ENCODE measurements at places on chromosomes 2 and 18.

- no peak for DNase-seq
Measured at GRCh38 chr2:216925636-216926366, 65.9 kb upstream of the TNP1 start.

DNA sequence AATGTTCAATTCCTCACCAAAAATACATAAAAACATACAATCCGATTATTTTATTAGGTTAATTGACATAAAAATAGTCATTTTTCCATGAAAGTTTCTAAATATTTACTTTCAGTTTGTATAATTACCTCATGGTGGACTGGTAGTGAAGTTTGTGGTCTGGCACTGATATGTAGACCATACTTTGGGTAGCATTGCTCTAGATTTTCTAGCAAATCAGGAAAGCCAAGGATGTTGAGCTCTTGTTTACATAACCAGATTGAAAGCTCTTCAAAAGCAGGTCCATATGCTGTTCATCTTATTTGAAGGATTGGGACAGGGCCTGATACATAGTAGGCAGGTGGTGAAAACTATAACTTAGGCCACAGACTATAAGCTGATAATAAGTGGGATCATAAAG, 61.8 kb downstream of the COMMD1 start:
- DNase-seq, result no peak

DNA sequence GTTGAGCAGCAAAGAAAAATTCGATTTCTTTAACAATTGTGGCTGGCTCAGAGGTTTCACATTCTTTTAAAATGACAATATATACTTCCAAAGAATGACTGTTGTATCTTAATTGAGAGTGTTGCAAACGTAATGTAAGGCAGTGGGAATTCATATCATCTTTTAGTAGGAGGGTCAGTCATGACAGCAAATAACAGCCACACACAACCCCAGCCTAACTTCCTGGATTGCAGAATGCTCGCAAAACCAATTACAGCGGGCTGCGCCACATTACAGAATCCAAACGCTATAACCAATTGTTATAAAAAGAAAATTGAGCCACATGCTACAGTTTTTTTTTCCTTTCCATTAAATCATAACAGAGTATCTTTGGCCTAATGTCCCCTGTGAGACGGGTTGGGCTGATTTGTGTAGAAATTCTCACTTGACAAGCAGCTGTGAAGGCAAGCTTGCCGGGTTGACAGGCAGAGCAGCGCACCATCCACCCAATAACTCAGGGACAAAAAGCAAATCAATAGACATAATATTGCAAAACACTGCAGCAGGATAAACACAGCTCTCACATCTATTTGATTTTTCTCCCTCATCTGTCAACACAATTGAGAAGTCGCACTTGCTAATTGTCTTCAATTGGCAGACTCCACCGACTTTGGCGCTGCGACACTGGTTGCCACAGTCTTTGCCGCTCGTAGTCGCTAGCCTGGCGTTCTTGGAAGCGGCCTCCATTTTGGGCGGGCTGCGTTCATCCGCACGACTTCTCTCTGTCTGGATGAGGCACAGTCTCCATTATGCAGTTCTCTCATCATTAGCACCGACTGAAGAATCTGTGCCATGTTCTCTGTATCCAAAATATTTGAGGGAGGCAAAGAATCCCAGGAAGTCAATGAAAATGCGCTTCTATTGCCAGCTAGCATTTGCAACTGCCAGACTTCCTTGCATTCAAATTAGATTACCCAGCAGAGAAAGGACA, 95.0 kb upstream of the CCDC68 start:
- DNase-seq, result no peak

DNA sequence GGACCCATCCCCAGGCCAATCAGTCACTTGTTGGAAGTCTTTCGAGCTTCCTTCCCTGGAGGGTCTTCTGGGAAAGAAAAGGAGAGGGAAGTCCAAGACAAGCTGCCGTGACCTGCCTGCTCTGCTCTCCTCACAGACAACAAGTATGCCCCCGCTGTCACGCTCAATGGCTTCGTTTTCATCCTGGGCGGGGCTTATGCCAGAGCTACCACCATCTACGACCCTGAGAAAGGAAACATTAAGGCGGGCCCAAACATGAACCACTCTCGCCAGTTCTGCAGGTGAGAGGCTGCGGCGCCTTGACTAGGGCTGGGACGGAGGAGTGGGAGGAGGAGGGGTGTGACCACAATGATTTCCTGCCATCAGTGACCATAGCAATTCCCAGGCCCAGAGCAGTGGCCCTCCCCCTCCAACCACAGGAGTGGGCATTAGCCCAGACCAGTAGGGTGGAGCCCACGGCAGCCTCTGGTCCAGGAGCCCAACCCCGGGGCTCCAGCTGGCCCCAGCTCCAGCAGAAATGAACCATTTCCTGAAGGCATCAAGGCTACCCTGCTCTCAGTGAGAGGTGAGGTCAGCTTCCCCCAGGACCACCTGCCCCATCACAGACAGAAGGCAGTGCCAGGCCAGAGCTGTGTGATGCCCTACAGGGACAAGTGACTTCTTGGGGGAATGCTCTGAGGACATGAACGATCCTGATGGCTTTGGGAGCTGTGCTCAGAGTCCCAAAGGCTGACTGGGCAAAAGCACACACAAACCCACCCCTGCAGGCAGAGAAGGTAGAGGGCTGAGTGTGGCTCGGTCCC, 223.1 kb downstream of the ATAD2B start:
- DNase-seq, result no peak

GRCh38 chr2:10608273-10608672, 81.5 kb downstream of the NOL10 start:
- DNase-seq, result no peak

DNA sequence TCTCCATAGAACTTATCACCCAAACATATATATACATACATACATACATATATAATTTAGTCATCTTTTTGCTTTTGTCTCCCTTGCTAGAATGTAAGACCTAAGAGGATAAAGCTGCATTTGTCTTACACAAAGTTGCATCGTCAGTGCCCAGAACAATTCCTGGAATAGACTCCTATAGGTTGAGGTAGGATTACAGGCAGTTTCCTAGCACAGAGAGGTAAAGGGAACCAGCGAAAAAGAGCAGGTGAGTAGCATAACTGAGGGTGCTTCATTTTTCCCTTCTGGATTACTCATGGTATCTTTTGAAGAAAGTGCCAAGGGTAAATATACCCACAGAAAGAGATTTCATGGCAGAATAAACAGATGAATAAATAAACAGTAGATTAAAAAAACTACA, 68.1 kb upstream of the AMMECR1L start:
- no peak for DNase-seq

GRCh38 chr2:128625421-128625820, 306.8 kb upstream of the HS6ST1 start:
- no peak for DNase-seq

DNA sequence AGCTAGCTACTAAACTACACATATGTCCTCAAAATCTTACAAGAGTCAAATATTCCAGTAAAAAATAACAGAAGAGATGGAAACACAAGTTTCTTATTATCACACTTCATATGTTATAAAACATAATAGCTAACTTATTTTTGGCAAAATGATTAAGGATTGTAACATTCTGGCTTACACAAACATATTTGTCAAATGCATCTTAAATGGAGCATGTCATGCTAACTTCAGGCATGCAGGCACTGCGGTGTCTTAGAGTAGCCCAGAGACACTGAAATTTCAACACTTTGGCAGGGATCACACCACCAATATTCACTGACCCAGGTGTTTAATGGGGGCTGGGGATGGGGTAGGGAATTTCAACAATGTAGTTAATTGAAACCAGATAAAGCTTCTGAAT, 51.6 kb downstream of the LDAH start:
- DNase-seq, result no peak

DNA sequence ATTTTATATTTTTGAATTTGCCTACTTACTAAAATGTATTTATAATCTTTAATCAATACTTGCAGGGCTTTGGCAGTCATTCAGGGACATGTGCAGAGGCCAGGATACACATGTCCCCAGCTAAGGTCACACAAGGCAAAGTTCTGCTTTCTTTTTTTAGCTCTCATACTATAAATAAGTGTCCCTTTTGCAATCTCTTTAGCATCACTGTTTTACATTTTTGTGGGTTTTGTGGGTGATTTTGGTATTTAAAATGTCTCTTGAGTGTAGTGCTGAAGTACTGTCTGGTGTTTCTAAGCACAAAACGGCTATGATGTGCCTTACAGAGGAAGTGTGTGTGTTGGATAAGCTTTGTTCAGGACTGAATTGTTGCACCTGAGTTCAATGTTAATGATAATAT, 309.0 kb upstream of the GULP1 start:
- DNase-seq, result peak; percentile 71

- no peak for DNase-seq
Measured at GRCh38 chr2:32838418-32838817, 108.3 kb upstream of the LTBP1 start.

GRCh38 chr18:12359515-12359927, 17.5 kb downstream of the AFG3L2 start:
- no peak for DNase-seq

DNA sequence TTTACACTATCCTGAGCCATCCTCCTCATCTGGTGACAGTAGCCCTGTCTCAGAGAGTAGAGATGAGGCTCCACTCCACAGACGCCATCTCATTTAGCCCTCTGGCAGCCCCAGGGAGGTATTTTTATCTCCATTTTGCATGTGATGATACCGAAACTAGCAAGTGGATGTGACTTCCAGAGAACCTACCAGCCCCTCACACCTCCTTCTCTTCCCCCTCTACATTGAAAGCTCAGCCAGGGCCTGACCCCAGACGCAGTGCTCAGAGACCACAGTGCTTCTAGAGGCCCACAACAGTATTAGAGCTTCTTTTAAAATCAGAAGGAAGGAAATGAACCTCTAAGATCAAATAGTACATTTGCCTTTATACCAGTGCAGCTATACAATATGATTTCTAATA, 8.3 kb downstream of the GYPC start:
- no peak for DNase-seq

DNA sequence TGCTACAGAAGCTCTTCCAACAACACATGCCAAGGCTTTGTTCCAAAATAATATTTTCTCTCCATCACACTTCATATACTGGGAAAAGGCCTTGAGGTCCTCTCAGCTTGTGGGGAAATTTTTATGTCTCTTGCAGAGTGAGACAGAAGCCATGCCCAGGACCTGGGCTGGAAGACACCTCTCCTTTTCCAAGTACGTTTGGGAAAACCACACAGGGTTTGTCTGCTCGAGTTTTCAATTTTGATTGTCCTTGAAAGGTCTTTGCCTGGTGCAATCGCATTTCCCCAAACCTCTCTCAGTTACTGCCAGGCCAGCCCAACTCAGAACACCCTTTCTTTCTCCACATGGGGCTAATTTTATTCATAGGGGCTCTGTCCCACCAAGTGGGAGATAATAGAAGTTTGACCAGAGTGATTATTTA, 272.2 kb downstream of the OSR1 start:
- DNase-seq, result no peak

- DNase-seq, result no peak
Measured at GRCh38 chr2:178320011-178320585, 125.8 kb downstream of the OSBPL6 start.

DNA sequence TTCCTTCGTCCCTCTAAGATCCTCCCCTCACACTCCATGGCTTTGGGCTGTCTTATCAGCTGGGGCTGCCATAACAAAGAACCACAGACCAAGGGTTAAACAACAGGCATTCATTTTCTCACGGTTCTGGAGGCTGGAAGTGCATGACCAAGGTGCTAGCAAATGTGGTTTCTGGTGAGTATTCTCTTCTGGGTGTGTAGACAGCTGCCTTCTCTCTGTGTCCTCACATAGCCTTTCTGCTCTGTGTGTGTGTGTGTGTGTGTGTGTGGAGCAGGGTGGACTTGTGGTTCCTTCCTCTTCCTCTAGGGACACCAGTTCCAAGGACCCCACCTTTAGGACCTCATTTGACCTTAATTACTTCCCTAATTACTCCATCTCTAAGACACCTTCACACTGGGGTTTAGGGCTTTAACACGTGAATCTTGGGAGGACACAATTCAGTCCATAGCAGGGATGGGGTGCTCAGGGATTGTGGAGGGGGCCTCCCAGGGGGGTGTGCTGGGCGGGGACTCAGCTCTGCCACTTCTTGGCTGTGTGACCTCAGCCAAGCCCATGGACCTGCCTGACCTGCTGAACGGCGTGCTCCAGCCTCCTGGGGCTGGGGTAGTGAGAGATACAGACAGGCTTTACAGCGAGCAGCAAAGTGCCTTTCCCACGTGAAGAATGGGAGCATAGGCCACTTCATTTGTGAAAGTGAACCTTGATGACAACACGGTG, 38.0 kb downstream of the ACKR3 start:
- no peak for DNase-seq

DNA sequence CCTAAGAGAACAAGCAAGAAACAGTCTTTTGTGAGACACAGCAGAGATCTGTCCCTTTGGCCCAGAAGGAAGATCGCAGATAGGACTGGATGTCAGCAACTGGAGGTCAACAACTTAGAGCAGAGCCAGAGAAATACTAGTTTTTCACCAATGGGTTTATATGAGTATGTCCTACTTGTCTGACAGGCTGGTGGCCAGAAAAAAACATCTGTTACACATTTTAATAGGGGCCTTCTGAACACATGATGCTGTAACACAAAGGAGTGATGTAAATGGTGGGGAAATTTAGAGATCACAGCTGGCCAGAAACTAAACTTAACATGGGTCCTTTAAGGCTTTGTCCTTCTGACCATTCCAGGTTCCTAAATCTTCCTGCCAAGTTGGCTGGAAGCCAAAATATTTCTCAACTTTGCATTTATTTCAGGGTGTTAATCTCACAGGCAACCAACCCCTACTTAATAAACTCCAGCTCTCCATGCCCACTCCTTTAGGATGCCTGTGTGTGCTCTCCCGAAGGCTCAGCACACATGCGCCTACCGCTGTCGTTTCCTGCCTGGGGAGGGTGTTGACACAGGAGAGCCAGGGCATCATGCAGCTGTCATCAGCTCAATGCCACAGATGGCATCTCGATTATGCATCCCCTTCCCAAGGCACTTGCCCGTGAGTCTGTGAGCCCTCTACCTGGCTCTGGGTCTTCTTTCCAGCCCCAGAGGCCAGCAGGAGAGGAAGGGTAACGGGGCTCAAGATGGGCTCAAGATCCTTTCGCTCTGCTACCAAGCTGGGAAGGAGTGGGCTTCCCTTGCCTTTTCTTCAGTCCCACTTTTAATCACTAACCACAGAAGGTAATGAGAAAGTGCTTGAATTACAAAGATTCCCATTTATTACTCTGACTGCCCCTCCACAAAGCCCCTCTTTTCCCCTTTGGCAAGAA, 252.5 kb downstream of the ETAA1 start:
- DNase-seq, result no peak

DNA sequence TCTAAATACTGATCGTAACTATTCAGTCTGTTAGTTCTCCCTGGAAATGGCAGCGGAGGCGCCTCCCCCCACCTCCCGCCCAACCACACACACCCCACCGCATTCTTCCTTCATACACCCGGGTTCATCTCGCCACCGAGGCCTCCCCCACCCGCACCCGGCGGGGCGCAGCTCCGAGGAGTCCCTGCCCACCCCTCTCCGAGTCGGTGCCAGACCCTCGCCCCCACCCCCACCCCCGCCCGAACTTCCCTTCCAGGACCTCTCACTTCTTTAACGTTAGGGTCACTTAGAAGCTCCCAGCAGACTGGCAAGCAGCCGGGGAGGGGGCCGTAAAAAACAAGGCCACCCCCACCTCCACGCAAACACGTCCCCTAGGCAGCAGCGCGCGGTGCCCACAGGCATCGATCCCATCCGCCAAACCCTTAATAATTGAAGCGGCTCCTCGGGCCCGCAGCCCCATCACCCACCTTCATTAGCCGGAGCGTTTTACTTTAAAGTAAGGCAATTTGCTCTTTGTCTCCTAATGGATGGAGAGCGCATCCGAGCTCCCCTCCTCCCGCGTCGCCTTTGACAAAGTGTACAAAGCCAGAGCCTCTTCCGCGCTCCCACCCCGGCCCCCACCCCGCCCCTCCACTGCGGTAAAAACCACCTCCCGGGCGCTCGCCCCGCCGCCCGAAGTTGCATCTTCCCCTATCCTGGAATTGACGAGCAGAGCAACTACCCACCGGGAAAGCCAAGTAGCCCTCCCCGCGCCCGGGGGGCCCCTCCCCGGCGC, 624 bp downstream of the ZNF516 start:
- no peak for DNase-seq

All from amniotic stem cell (primary cell).